ENCODE measurements at places on chromosomes 5 and 9.

DNA sequence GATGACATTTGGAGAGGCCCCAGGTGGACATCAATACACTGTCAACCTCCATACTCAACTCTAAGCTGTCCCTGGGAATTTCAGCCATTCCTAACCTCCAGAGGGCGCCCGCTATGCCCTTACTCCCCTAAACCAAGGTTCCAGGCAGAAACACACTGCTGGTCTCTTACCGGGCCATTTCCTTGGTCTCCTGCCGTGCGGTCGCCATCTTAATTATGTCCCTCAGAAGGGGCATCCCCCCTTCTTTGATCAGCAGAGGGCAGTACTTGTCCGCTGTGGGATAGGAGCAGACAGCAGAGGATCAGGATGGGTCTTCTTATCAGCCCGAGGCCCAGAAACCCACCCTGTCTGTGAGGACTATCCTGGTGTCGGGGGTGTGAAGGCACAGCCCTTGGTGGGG is 9.3 kb upstream of the ZDHHC12 start:
- DNase-seq: no peak

DNA sequence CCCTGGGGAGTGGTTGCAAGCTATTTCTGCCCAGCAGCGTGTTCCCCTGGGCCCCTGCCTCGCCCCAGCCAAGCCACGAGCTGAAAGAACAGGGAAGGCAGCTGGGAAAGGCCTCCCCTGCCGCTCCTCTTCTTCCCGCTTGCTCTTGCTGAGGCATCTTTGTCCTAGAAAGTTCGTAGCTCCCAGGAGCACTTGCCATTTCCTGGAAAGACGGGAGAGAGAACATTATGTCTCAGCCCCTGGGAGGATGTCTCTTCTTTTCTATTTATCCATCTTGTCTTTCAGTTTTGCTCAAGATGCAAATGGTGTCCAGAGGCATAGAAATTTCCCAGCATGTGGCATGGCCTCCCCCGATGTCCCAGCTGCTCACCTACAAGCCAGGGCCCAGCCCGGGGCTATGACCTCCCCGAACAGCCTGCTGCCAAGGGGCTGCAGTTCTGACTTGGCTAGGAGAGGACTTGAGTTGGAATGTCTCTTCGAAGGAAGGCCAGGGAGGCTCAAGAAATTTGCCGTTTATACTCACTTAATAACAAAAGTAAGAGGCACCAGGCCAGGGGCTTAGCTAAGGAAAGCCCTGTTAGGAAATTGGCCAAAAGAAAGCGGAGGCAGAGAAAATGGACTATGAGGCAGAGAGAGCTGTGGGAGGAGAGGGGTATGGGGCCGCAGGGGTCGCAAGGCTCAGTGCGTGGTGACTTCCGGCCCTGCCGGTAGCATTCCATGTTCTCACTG is 87.3 kb downstream of the LIFR start:
- no peak for DNase-seq

- no peak for DNase-seq
Observed at GRCh38 chr9:36834736-36835135, 199.3 kb downstream of the PAX5 start.

GRCh38 chr9:32627394-32627954 is 8.0 kb downstream of the TAF1L start:
- no peak for DNase-seq

DNA sequence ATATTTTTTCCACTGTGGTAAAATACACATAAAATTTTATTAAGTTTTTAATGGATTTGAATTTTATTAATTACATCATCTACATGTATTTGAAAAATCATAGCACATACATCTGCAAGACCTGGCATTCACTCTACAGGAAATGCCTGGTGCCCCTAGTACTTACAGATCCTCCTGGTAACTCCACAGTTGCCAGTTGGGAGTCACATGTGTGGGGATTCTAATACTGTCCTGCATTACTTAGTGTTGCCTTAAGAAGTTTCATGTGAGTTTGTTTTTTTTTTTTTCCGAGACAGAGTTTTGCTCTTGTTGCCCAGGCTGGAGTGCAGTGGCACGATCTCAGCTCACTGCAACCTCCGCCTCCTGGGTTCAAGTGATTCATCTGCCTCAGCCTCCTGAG is 18.1 kb downstream of the KDM3B start:
- no peak for DNase-seq

- no peak for DNase-seq
Observed at GRCh38 chr5:163807781-163808180, 302.4 kb downstream of the MAT2B start.

DNA sequence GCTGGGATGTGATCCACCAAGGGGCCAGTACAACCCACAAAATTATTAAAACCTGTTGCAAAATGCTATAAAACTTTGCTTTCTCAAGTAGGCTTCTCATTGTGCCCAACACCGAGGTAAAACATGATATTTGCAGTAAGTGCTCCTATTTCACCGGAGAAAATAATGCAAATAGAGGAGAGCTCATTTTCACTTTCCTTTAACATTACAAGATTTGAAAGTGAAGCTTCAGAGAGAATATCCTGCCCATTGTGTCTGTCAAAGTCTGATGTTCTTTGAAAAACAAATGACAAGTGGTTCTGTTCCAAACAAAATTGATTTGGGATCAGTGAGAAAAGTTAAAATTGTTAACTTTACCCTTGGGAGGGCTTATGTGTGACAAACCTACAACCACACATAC is 287.1 kb downstream of the KCNN2 start:
- no peak for DNase-seq

- DNase-seq: no peak
Observed at GRCh38 chr5:174715804-174716203, 8.6 kb upstream of the MSX2 start.

DNA sequence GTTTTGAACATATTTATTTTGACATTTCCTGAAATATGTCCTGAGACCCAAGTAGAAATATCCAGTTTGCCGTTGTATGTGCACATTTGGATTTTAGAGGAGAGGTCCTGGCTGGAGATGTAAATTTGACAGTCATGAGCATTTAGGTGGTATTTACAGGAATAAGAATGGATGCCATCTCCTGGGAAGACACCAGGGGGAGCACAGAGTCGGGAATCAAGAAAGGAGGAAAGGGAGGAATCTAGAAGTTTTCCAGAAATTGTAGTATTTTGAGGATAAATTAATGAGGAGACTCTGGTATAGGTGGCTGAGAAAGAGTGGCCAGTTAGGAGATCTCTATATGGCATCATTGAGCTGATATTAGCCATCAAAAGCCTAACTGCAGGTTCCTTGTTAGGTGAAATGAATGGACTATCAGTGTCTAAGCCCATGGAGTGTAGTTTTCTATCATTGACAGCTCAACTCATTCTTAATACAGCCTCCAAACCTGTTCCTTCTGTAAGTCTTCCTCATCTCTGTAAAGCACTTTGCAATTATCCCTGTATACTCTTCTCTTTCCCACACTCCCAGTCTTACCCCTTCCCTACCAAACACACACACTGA is 7.2 kb downstream of the GAPT start:
- DNase-seq: no peak

GRCh38 chr5:9617739-9618504 is 12.2 kb downstream of the TAS2R1 start:
- DNase-seq: no peak

GRCh38 chr9:134323741-134324358 is 2.4 kb upstream of the RXRA start:
- no peak for DNase-seq

GRCh38 chr9:107732781-107733522 is 243.4 kb upstream of the KLF4 start:
- DNase-seq: no peak

GRCh38 chr9:126377536-126377935 is 50.9 kb downstream of the MVB12B start:
- DNase-seq: no peak

DNA sequence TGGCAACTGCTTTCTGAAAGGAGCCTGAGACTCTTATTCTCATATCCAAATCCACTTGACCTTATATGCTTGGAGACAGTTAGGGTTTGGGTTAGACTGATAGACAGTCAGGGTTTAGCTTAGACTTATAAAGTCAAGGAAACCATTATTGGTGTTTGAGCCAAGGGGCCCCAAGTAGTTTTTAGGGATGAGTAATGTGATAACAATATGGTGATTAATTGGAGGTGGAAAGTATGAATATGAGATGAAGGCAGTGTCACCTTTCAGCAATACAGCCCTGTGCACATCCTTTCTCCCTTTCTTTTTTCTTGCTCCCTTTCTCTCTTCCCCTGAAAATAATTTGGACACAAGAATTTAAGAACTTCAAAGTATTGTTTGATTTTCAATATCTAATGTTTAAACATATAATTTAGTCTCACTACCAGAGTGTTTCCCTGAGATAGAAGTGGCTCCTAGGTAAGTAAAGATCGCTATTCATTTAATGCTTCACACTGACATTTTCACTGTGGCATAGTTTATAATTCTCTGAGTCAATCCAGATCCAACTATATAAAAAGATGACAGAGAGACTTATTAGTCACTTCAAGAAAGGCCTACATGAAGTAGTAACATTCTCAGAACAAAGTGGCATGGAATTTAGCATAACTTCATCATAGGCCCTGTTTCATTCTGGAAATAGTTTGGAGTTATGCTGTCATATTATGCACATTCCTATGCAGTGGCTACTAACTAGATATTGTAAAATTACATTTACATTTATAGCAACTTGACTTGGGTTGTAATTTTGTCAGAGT is 200.8 kb downstream of the CHSY3 start:
- no peak for DNase-seq

DNA sequence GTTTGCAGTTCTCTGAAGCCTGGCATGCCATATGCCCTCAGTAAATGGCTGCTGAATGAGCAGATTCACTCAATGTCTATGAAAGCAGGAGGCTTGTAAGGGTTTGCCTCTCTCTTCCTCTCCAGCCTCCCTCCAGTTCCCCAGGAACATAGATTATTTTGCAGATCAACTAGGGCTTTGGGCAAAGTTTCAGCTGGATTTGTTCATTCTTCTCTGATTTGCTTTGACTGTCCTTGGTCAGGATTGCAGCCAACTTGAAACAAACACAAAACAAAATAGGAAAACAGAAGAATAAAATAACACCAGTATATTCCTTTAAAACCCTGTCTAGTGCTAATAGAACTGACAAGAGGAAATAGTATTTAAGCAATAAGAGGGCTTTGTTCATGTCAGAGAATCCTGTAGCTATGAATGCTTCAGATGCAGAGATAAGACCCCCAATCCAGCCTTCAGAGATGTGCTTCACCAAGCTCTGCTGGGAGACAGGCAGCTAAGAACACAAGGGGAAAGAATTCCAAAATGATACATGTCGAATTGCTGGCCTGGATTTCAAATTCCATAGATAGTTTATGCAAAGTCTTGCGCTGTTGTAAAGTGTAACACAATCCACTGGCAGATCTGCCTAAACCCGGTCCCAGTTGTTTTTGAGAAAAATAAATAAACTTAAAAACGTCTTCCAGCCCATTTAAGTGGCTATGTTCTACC is 174.3 kb downstream of the PAPPA start:
- no peak for DNase-seq

GRCh38 chr9:130731355-130731754 is 37.8 kb downstream of the EXOSC2 start:
- no peak for DNase-seq

DNA sequence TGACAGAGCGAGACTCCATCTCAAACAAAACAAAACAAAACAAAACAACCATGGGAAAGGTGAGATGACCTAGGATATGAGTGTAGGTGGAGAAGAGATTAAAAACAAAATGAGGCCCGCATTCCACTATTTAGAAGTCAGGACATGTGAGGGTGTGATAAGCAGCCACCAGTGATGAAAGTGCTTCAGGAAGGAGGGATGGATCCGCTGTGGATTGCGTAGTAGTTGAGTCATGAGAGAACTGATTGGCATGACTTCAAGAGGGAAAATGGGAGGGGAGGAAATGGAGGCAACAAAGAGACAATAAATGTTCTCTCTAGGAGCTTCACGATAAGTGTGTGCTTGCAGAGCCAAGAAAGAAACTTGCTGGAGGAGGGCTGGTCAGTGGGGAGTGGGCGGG is 367.6 kb downstream of the ARL15 start:
- no peak for DNase-seq

- DNase-seq: no peak
Observed at GRCh38 chr5:156456857-156457256, 129.9 kb downstream of the SGCD start.

GRCh38 chr9:81879501-81879916 is 48.7 kb upstream of the SPATA31D4 start:
- DNase-seq: no peak

DNA sequence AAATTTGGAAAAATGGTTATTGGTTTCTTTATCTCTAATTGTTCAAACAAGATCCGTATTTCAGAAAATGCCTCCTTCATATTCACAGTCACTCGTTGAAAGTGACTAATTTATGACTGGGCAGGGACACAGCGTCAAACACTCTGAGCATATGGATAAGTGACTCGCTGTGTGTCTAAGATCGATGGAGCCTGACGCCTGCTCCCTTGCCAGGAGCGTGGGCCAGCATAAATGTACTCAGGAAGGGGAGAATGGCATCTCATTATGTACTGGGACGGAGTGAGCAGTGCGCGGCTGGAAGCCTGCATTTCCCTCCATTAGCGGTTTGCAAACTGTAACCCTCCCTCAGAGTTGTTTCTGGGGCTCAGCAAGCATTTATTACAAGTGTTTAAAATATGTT is 79.8 kb upstream of the CAST start:
- DNase-seq: no peak

DNA sequence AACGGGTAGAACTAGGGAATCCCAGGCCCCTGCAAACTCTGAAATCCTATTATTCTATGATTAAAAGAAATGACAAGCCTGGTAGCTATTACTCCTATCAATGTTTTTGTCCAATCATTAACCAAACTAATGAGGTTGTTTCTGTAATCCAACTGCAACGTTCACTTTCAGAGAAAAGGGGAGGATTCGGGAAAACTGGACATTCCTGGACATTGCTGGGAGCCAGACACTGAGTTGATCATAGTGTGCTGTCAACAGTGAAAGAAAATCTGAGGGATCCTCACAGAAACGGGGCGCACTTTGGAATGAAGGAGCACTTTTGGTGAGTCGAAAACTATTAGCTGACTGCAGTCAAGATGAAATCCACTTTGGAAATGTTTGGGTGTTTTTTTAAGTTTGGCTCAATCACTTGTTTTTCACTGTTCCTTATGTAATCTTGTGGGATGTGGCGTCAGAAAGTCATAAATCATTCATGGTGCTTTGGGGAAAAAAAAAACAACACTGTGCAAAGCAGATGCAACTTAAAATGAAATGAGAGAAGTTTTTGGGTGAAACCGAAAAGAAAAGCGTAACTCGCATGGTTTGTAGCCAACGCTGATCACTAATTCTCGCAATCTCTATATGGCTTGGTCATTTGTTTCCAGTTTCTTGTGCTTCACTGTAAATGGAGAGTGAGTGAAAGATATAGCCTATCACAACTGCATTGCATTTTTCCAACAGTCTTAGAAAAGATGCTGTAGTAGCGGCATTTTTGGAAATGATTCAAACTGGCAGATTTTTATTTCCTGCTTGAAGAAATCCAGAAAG is 51.2 kb upstream of the ADRA1B start:
- DNase-seq: no peak

DNA sequence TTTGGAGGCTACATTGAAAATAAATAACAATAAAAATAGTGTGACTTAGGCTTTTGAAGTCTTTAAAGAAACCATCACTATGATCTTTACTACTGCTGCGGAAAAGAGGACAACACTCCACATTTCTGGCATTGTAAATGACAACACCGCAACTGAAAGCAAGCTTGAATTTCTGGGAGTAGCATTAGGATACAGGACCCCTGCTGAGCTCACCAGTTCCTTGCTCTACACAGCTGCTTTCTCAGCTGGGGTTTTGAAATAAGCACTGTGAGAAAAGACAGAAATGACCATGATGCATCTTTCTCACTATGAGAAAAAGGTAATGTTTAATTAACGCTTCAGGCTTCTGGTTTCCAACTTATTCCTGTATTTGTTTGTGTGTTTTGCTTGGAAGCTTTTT is 168.0 kb downstream of the TAF11L14 start:
- DNase-seq: no peak

Data from activated CD8-positive, alpha-beta memory T cell treated with anti-CD3 and anti-CD28 coated beads for 1 hour (primary cell).